SW480 (cell line): ENCODE measurements at places on chromosomes 6 and 20.
A peak's percentile ranks its signal among the peaks of the same experiment; 100 is the strongest.

DNA sequence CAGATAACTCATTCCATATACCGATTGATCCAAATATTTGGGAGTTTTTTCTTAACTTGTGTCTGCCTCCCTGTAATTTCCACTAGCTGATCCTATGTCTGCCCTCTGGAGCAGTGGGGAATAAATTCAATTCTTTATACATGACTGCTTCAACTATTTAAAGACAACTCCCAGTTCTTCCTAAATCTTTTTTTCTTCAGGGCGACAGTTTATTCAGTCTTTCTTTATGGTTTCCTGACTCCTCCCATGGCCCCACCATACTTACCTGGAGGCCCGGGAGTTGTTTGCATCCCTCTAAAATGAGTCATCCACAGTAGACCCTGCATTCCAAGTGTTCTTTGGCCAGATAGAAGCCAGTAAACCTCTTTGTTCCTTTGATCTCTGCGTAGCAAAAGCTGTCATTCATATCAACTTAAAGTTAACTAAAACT lies 73.6 kb downstream of the LCA5 start:
- peak; percentile 91 for DNase-seq

DNA sequence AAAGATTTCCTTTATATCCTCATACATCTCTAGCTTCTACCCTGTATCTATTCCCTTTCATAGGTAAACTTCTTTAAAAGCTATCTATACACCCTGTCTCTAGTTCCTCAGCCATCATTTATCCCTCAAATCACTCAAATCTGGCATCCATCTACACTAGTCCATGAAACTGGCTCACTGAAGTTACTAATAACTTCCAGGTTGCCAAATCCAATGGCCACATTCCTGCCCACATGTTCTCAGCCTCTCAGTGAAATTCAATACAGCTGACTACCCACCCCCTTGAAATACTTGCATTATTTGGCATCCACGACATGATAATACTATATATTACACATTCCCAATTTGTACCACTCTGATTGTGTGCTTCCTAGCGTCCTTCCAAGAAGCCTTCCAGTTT lies 8.7 kb downstream of the REPS1 start:
- no peak for DNase-seq

DNA sequence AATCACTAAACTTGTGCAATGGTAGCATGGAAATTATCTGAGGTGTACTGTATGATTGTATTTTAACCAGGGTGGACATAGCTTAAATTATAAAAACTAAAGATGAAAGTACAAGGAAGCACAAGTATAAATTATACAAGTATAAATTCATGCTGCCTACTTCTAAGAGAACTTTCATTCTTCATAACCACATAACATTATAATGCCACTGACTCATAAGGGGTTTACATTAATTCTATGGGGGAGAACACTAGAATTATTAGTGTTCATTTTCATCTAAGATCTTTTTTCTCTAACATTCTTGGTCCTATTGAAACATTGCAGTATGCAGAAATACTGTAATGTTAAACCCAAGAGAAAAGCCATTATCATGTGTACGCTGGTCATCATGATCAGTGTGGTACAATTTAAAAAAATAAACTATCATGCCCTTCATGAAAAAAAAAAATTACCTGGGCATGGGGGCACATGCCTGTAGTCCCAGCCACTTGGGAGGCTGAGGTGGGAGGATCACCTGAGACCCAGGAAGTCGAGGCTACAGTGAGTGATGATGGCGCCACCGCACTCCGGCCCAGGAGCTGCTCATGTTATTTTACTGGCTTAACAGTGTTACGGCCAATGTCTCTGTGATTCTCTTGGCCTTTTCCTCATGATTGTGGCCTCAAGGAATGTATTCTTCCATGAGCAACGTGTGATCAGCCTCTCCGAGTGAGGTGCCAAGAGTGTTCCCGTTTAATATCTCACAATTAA lies 25.9 kb upstream of the AHCY start:
- no peak for DNase-seq

DNA sequence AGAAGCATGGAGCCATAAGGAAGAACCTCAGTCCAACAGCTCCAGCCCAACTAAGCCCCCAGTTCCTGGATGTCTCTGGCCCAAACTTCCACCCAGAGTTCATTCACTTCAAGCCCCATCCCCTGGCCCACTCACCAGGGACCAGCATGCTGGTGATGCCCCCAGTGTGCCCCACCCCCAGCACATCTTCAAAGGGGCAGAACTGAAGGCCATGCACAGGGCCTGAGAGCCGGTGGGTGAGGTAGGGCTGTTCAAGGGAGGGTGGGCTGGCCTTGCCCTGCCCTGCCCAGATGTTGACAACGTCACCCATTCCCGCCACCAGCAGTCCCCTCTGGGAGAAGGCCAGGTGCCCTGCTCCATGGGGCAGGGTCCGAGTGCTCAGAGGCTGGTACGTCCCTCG lies 3.6 kb downstream of the B3GALT4 start:
- DNase-seq, result no peak
